ENCODE measurements at places on chromosomes 3 and 15.

- no peak for DNase-seq
Measured at GRCh38 chr15:38685686-38686339, 121.2 kb upstream of the RASGRP1 start.

DNA sequence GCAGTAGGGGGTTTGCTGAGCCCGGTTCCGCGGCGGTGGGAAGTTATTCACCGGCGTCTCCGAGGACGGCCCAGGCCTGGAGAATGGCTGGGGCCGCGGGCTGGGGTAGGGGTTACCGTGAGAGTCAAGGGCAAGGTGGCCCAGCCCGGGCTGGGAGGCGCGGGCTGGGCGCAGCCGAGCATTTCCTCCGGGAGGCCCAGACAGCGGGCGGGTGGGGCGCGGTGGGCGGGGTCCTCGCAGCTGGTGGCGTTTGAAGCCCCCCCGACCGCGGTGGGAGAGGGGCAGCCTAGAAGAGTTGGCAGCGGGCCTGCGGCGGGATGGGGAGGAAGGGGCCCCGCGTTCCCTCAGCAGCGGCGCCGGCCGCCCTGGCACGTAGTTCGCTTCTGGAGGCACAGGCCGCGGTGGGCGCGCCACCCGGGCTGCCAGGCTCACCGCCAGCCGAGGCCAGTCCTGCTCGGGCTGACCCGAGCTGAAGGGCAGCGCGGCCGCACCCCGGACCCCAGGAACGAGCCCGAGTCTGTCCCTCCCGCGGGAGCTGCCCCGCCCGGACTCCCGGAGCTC lies 960 bp upstream of the KLF13 start:
- no peak for DNase-seq

DNA sequence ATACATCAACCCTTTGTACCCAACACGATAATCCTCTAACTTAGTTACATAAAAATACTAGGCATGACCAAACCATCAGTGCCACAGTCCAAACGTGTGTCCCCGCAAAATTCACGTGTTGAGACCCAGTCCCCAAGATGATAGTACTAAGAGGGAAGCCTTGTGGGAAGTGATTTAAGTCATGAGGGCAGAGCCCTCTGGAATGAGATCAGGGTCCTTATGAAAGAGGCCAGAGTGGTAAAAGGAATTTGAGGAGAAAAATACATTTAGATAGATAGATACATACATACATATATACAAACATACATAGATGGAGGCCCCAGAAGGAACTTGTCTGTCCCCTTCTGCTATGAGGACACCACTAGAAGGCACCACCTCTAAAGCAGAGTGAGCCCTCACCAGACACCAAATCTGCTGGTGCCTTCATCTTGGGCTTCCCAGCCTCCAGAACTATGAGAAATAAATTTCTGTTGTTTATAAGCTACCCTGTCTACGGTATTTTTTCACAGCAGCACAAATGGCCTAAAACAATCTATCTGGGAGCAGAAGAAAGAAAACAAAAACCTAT lies 8.0 kb downstream of the TBC1D2B start:
- no peak for DNase-seq

GRCh38 chr3:61832375-61833229 lies 271.2 kb downstream of the PTPRG start:
- no peak for DNase-seq

DNA sequence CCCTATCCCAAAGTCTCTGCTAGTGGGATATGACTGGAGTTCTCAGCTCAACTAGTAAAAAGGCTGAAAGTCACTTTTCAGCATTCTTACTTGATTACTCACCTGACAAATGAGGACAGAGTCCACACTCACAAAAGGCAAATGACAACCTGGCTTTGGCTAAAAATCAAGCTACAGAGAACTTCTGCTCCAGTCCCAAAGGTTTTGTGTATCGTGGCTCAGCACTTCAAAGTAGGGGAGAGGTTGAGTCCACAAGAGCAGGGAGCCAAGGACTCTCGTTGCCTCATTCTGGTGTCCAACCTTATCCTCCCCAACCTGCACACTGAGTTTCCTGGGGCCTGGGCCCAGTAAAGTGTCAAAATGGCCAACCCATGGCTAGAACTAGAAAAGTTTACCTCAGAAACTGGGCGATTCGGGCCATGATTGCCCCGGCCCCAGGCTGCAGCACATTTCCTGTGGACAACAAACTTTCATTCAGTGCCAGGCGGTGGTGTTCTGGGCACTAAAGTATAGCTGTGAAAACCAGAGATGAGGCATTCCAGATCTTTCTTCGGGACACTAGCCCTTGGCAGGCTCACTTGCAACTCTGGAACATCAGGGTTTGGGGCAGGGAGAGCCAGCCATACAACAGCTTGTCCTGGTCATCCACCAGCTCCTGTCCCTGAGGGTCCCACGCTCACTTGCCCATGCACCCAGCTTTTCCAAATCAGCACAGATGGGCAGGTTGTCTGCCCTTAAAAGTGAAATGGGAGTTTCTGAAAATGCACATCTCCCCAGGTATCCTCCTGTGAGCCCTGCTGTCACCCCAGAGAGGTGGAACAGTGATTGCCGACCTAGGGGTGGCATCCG lies 3.1 kb downstream of the ACAA1 start:
- DNase-seq = no peak

- no peak for DNase-seq
Measured at GRCh38 chr3:11367143-11367693, 95.0 kb downstream of the ATG7 start.

DNA sequence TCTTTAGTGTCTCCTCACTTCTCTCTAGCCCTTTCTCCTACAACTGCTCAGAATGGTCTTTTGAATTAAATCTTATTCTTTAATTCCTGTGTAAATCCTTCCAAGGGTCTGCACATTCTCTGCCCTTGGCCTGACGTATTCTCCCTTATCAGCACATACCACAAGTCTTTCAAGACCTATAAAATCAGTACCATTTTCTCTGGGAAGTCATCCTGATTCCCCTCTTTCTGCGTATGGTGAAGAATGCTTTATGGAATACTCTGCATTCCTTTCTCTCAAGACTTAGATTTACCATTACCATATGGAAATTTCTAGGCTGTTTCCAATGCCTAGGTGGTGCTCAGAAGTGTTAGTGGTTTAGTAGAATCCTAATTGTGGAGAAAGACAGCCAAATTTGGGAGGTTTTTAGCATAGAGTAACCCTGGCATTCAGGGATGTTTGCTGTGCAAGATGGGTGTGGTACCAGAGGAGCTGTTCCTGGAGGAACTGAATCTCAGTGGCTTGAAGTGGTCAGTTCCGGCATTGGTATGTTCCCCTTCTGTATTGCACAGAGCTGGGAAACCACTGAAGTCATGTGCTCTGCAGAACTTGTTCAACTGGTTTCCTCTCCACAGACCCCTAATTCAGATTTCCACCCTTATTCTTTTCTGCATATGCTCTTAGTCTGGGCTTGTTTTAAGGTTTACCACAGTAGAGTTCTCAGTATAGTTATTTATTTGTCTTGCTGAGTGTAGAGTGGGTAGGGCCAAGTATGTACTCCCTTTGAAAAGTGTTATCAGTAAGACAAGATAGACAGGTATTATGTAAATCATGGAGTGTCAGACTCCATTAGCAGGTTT lies 24.5 kb downstream of the IQGAP1 start:
- DNase-seq = no peak

DNA sequence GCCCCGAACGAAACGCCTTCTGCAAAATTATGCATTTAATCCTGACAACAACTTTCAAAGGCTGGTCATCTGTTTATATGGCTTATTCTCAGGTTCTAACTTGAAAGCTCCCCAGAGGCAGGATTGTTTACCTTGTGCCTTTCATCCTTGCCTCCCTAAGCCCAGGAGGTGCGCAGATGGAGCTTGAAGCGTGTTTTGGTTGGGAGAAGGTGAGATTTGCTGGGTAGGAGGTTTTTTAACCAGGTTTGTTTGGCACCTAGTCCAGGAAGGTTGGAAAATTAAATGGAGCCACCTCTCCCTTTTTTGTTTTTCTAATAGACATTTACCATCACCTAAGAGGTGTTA lies 675 bp downstream of the TSEN2 start:
- no peak for DNase-seq

- no peak for DNase-seq
Measured at GRCh38 chr3:136473716-136474326, 223.7 kb downstream of the PCCB start.

DNA sequence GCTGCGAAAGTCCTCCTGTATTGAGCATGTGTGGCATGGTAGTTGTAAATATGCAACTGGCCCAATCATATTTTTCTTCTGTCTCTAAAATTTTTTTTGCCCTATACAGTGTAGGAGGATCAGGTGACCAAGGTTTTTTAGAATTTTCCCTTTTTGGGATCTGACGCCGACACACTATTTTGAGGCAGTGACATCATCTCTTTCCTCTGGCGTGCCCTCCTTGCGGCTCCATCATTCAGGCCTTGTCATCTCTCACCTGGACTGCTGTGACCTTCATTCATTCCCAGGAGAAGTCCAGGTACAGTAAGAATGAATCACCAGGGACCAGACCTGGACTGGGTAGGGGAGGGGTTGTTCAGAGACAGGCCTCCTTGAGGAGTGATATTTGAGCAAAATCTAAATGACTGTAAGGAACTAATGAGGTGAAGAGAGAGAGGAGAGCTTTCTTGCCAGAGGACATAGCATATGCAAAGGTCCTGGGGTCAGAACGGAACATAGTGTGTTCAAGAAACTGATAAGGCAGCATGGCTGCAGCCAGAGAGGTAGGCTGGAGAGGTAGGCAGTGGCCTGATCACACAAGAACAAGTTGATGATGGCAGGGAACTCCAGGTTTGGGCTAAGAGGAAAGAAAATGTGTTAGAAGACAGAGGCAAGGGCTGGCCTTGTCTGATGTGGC lies 38.7 kb downstream of the ARNT2 start:
- no peak for DNase-seq

- DNase-seq = no peak
Measured at GRCh38 chr3:167615030-167615429, 38.7 kb downstream of the WDR49 start.

DNA sequence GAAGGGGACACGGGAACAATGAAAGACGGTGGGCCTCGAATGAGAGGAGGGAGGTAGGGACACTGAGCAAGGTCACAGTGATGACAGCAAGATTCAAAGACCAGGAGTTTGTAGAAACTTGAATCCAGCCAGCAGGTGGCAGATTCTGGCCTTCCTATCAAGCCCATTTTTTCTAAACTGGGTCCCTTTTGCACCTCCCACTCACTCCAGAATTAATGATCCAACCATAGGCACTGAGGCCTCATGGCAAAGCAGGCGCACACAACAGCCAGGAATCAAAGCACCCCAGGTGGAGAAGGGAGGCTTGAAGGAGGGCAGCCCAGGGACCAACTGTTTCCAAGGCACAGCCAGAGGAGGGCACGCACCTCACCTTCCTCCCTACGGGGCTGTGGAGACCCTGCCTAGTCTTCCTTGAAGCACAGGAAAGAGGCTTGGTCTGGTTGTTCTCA lies 90.2 kb downstream of the ANP32A start:
- no peak for DNase-seq

DNA sequence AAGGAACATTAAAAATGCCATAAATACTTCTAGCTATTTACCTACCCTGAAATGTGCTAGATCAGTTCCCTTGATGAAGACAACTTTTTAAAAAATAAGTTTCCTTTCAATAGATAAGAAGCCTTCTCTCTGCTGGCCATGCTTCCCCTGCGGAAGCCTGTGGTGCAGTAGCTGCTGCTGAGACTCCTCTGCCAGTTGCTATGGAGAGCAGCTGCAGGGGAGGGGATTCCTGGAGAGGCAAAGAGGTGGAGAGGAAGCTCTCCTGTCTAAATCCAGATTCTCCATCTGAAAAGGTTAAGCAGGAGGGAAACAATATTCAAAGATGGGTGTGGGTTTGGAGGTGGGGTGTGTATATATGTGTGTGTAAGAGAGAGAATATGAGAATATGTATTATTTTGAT lies 69.8 kb upstream of the BFSP2 start:
- DNase-seq = no peak

GRCh38 chr3:81216192-81216591 lies 545.3 kb downstream of the GBE1 start:
- no peak for DNase-seq

DNA sequence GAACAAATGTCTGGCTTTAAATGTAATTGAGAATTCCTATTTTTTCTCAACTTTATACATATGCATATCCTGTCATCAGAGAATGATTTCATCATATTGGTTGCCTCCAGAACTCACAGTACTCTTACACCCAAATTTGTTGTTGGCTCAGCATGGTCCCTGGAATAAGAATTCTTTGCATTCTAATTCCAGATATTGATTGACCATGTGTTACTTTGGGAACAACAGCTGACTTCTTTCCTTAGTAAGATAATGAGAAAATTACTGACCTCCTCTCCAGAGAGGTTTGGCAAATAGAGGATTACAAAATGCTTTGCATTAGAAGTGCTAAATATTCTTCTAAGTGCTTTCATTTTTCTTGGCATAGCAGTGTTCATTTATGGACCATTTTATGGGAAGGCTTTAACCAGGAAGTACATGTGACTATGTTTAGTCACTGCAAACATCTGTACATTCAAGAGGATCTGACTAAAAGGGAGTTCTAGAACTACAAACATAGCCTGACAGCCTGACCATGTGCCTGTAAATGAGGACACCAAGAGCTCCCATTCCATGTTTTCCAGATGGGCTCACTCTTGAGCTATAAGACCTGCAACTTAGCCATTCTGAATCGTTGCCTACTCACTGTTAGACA lies 391.6 kb upstream of the DPPA4 start:
- DNase-seq = no peak

DNA sequence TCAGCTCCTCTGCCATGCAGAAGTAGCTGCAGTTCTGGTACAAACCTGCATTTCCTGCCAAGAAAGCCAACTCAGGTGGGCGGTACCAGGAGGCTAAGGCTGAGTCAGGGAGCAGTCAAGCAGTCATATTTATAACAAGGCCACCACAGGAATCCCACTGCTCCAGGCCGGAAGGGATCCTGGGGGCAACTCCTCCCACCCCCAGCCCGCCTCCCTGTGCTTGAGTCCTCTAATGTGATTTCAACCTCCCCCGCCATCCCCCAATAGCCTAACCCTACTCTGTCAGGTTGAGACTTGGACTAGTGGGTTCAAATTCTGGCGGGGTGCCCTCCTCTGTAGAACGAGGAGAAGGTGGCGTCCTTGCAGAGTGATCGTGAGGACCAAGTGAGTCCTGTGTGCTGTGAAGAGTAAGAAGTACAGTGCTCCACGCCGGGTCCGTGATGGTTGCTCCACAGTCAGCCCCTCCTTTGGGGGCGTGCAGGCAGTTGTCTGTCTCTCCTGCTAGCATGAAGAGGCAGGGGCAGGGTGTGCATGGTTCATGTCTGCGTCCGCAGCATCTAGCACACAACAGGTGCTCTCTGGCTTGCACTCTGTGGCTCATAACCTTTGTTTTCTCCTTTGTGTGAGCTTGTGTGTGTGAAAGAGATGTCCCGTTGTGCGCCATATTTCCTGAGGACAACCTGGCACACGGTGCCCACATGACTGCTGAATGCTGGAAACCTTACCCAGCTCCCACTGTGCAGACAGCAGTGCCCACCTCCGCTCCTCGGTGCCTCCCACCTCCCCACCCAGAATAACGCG lies 78.3 kb downstream of the SMAD6 start:
- DNase-seq = no peak

DNA sequence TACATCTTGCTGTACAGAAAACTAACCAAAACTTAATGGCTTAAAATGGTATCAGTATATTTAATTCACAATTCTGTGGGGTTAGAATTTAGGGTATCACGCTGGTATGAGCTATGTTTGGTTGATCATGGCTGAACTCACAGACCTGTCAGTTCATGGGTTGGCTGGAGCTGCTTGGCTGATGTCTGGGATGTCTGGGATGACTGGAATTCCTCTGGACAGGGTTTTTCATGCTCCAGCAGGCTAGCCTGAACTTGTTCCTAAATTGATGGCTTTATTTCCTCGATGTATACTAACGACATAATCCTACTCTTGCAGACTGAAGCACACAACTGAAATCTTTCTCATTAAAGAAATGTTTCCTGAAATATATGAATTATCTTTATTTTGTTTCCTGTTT lies 338.9 kb upstream of the GBE1 start:
- no peak for DNase-seq

GRCh38 chr3:14225421-14225820 lies 46.8 kb downstream of the LSM3 start:
- no peak for DNase-seq

All from esophagus squamous epithelium (tissue), 5 donors.